Fibroblast of skin of abdomen (primary cell): ENCODE measurements at places on chromosomes 11 and 22.

DNA sequence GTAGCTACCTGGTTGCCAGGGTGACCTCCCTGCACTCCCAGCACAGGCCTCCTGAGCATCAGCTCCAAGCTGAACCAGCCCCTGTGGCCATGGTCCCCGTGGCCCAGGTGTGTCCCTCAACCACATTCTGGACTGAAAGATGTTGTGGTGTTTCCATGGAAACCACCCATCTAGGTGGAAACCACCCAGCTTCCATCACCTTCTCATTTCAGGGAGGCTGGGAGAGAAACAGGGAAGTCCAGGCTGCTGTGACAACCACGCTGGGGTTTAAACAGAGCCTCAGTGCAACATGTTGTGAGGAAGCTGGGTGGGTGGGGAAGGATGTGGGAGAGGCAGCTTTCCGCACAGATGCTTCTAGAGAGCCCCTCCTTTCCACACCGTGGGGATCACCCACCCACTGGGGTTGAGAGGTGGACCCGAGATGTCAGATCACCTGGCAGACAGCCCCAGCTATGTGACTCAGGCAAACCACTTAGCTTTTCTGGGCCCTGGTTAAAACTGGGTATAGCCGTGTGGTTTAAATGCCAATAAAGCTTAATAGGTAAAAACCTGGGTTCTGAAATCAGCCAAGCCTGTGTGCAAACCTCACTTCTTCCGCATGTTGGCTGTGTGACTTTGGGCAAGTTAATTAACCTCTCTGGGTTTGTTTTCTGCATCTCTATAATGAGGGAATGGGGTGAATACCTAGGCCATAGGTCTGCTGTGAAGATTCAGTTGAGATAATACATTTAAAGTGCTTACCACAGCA is 46.4 kb downstream of the CD82 start:
- no peak for DNase-seq

- no peak for DNase-seq
Measured at GRCh38 chr11:67213178-67213621, 53.1 kb upstream of the GRK2 start.

DNA sequence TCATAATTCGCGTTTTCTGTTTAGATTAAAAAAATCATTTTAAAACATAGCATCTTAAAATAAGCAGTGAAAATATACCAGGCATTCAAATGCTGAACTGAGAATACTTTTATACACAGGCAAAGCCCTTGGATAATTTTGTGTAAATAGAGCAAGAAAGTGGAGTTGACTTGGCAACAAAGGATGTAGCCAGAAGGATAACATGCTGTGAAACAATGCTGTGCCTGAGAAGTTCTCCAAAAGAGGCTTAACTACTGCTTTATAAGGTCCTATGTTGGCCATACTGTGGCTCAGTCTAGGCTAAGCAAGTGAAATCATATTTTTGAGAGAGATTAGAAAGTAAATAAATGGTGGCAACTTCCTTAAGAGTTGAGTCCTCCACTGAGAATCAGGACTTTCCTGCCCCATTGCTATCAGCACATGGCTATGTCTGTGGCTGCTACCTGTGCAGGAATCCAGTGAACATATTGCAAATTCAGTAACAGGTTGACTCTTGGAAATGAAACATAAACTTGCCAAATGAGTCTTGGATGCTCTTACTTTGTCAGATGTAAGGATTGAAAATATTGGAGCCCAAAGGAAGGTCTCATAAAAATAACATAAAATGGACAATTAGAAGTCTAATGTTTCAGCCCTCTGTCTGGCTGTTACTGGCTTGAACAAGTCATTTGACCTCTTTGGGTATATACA is 448.9 kb downstream of the LRRC4C start:
- DNase-seq = no peak

GRCh38 chr11:111452146-111452545 is 60.0 kb downstream of the BTG4 start:
- DNase-seq = peak; percentile 44

GRCh38 chr22:30094804-30095203 is 14.5 kb downstream of the HORMAD2 start:
- no peak for DNase-seq

- no peak for DNase-seq
Measured at GRCh38 chr11:115959081-115959486, 454.9 kb upstream of the CADM1 start.

- DNase-seq = no peak
Measured at GRCh38 chr11:97996762-97997161, 1024.0 kb upstream of the CNTN5 start.

- no peak for DNase-seq
Measured at GRCh38 chr11:63534895-63535461, 1.6 kb upstream of the PLAAT4 start.

GRCh38 chr11:117749541-117749910 is 47.5 kb downstream of the DSCAML1 start:
- no peak for DNase-seq

DNA sequence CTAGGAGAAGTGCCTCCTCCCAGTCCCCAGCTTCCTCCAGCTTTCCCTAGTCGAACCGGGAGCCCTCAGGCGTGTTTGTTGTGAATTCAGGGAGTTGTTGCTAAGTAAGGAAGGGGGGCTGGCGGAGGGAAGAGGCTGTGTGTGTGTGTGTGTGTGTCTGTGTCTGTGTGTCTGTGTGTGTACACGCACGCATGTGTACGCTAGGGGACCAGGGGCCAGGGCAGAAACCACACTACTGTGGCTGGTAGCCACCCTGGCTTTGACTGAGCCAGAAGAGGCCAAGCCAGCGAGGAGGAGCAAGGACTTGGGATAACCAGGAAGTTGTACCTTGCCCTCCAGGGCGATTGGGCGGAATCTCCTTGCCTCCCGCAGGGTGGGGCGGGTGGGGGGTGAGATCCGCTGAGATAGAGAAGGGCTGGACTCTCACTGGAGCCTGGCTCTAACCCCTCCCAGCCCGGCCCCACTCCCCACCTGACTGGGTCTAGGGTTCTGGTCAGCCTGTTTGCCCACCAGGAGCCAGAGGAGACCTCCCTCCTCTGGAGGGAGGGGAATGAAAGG is 7.5 kb downstream of the BCL9L start:
- DNase-seq = peak; percentile 83

- peak; percentile 61 for DNase-seq
Measured at GRCh38 chr22:30922151-30922611, 46.4 kb downstream of the MORC2 start.

DNA sequence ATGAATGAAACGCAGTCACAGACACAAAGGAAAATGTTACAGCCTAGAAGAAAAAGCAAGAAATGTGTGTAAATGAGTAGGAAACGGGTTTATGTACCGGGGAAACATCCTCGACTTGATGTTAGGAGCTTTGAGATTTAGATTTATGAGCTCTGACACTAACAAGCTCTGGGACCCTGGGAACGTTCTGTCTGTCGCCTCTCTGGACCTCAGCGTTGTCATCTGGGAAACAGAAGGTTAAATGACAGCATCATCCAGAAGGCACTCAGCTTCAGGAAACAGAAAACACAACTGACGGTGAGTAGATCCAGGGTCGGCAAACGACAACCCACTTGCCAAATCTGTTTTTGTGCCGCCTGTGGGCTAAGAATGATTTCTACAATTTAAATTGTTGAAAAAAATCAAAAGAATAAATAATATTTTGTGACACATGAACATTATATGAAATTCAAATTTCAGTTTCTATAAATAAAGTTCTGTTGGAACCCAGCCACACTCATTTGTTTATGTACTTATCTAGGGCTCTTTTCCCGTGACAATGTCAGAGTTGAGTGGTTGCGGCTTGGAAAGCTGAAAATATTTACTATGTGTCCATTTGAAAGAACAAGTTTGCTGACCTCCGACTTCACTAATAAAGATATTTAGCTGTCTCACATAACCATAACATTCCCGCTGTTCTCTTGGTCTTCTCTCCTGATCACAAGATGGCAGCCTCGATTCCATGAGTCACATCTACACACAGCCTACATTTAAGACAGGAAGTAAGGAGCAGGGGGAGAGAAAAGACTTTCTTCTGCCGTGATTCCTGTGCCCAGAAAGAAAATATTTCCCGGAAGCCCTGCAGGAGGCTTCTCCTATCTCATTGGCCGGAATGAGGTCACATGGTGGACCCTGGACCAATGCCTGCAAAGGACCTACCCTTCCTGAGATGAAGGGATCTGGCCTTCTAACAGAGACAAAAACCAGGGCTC is 47.1 kb upstream of the SYT13 start:
- DNase-seq = peak; percentile 60

GRCh38 chr11:45211732-45212131 is 65.3 kb downstream of the PRDM11 start:
- DNase-seq = no peak

GRCh38 chr11:66951927-66952337 is 6.3 kb downstream of the PC start:
- DNase-seq = peak; percentile 35

DNA sequence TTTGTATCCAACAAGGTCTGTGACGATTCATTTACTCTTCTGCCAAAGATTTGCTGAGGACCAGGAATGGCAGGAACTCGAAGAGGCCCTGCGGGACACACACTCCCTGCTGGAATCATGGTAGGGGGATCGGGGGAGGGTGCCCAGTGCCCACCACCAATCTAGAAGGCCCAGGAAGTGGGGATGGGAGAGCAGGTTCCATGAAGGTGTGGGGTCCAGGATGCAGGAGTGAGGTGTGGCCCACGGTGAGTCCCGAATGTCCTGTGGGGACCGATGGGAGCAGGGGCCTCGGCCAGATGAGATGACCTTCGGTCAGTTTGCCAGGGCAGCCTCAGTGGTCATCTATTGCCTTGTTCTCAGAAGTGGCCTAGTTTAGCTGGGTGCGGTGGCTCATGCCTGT is 492.7 kb downstream of the BRD1 start:
- no peak for DNase-seq

DNA sequence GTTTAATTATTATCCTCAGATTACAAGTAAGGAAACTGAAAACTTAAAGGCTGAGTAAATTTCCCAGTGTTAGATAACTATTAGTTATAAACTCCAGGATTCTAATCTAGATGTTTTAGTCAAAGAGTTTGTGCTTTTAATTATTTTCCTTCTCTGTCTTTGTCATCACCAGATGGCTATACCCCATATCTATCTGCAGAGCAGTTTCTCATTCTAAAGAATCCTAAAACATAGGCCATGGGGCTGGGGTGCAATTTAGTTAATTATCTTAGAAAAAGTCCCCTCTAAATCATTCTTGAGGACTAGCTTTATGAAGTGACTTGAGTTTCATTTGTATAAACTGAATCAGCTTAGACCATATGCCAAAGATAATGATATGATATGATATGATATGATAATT is 556.3 kb upstream of the ANO5 start:
- DNase-seq = no peak

DNA sequence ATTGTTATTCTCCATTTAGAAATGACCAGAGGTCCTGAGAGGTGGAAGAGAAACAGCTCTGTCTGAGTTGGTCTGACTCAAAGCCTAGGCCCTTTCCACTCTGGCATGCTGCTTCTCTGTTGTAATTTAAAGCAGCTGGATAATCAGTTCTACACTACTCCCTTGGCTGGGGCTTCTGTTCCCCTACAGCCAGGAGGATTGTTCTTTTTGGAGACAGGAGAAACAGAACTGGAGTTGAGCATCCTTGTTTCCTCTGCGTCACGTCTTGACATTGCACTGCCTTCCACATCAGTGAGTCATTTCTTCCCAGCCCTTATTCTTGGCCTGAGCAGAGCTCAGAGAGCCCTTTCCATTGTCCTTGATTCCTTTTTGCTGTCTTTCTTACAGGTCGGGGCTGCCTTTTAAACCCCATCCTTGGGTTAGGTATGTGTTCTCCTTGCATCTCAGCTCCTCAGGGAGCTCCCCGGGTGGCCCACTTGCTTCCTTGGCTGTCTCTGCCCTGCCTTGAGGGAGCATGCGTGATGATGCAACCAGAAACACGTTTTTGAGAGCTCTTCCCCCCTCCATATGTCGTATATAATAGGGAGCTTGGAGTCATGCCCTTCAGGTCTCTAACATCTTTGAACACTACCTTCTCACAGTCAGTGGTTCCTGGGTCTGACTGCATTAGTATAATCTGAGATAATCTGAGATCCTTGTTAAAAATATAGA is 35.7 kb downstream of the CYB5R2 start:
- DNase-seq = peak; percentile 75

- no peak for DNase-seq
Measured at GRCh38 chr11:26558190-26558589, 13.9 kb downstream of the MUC15 start.

DNA sequence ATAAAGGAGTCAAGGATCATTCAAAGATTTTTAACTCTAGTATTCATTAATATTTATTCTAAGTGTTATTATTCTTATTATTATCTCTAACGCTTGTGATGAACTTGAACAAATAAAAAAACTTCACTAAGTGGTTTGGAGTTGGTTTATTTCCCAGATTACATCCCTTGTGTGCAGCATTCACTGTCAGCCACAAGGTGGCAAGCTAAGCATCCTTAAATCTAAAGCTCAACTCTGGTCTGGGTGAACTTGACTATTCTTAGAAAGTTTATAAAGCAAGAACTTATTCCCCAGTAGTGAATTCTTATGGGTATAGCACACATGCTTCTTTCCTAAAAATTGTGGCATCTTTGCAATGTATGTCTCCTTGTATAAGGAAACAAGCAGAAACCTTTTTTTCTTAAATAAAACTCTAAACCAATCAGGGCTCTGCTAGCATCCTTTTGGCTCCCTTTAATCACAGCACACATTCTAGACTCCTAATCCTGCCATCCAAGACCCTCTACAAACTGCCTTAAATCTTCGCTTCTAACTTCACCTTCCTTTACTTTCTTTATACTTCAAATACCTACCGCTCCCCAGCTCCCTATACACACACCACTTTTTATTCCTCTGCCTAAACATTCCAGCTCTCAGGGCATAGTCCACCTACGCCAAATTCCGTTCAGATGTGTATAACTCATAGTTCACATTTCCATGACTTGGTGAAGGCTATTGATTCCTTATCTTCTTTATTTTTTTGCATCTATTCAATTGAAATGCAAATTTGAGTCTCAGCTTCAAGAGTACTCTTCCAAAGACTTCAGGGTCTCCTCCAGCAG is 1068.8 kb downstream of the DLG2 start:
- DNase-seq = peak; percentile 40

DNA sequence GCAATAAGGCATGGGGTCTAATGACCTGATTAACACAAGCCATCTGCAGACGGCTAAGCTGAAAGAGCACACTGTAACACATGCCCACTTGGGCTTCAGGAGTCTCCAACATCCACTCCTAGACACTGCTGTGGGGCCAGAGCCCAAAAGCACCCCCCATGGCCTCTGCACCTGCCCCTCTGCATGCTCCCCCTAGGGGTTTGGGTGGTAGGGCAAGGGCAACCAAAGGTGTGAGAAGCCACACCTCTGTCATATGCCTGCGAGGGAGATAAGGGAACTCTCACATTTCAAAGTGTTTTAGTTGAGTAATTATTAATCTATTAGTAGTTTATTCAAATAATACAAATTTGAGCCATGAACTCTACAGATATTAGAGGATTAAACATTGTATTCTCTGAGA is 30.8 kb downstream of the CTSC start:
- no peak for DNase-seq

- DNase-seq = no peak
Measured at GRCh38 chr11:132977241-132977640, 555.1 kb downstream of the OPCML start.
